Aorta (tissue), 5 donors: ENCODE measurements at places on chromosomes 13 and 19. TPM values are rescaled to one million over a fixed set of nuclear protein-coding genes. Genes with fewer than 3 reads are reported as not detected.

TRIM28 gene
- 76.5 TPM for polyA plus RNA-seq

TEX101 gene
- polyA plus RNA-seq, result not detected

DNA sequence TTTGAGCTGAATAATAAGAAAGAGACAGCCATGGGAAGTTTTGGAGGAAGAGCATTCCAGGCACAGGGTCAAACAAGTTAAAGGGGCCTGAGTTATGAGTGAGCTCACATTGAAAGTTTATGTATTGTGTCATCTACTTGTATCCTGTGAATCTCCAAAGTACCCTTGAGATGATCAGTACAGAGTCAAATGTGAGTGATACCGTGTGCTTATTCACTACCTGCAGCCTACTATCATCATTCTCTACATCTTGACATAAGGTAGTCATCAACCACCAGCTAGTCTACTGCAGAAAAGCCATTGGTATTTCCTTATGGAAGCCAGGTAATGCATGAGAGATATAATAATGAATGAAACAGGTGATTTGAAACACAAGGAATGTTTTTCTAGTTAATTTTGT lies 3.0 kb upstream of the KCTD12 start:
- H3K36me3 ChIP-seq, result no peaks in the 10 kb centered on the region
- DNase-seq, result no peak
- no peak overlapping the region for H3K27ac ChIP-seq
- no peak overlapping the region for H3K4me3 ChIP-seq
- H3K4me1 ChIP-seq, result no peaks in the 10 kb centered on the region
- no peaks in the 10 kb centered on the region for H3K27me3 ChIP-seq

CASP14 gene
- not detected for polyA plus RNA-seq

CD22 gene
- polyA plus RNA-seq, result not detected
